ENCODE measurements at places on chromosomes 3 and 15.

DNA sequence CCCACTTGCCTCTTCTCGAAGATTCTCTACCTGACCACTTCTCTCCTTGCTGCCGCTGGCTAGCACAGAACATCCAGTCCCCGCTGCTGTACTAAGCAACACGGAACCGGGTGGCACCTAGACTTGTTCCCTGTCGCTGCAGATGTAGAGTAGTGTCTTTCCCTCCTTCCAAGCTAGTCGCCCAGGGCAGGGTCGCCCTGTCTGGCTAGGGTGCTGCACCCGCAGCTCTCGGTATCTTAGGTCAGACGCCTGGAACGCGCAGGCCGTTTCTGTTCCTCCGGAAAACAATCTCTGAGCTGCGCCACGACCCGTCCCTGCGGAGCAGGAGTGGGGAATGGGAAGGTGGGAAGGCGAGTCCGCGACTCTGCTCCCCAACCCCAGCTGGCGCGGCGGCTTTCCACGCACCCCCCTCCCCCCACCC, 758 bp upstream of the SNX33 start:
- no peak for DNase-seq

DNA sequence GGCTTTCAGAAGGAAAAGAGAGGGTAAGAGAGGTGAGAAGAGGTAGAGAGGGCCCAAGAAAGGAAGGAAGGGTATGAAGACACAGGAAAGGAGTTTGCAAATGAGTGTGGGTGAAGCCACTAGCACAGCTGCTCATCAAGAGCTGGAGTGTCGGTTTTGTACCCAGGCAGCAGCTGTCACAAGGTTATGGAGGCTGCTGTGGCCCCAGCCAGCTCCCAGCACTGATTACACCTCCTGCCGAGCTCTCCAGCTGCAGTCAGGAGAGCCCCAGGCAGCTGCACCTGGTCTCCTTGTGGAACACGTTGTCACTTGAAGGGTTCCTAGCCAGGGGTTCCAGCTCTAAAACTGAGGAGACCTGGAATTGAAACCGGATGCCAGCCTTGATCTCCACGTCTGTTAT, 60.4 kb upstream of the CHD2 start:
- DNase-seq = no peak

DNA sequence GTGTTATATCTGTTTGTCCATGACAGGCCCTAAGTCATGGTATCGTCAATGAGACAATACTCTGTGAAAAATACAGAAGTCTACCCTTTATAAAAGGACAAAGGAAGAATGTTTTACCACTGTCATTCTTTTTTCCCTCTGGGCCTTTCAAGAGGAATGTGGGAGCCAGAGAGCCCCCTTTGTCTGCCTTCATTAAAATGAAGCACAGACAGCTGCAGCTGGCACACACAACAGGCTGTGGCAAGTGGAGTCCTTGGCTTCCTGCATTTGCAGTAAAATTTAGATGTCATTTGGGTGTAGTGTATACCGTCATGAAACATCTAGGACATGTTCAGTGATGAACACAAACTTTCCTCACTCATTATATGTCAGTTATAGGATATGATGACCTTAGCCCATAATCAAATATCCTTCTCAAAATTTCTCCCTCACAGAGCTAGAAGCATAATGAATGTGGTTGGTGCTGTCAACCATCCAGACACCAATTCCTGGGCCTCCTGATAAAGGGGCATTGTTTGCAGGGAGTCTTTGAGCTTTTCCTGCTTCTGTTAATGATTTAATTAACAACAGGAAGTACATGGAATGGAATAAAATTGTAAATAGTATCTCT, 76.4 kb downstream of the DHX36 start:
- DNase-seq = no peak

DNA sequence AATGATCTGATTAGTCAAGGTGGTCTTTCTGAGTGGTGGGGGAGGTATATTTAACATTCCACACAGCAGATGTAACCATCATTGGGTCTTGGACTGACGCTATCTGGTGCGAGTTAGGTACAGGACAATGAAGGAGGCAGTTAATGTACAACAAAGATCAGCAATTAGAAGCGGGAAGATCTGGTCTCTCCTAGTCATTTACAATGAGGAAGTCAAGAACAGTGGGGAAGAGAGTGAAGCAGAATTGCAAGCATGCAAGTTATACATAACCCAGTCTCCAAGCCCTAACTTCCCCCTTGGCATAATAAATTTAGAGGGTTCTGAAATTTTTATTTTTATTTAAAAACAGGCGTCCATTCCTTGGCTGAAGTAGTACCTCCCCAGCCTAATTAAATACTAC, 14.1 kb downstream of the GPD1L start:
- DNase-seq = no peak

DNA sequence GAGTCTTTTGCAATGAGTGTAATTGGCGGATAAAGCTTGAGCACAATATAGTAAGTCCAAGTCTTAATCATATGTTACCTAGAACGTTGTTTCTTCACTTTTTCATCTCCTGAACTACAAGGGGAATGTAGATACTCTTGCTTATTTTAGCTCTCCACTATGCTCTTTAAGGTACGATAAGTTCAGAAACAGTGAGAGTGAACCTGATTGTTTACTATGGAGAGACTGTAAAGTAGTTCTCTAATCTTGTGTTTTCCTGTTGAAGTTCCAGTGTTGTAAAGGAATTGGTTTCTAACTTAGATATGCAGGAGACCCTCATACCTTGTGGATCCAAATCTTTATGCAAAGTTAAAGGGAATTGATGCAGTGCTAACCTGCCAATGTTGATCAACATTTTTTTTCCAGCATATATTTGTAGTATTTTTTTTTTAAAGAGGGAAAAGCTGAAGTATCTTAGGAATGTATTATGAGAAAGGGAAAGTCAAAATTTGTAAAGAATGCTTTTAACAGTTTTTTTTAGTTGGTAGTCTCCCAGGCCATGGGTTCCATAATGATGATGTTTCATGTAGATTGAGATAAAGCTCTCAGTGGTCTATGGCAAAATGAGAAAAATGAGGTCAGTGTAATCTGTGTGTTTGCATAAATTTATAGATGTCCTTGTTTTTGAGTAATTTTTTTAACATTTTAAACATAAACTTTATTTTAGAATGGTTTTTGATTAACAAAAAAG, 14.9 kb downstream of the ATP11B start:
- DNase-seq = no peak

GRCh38 chr3:22122567-22122966, 371.6 kb upstream of the ZNF385D start:
- DNase-seq = no peak

GRCh38 chr15:96160269-96160668, 170.2 kb upstream of the NR2F2 start:
- no peak for DNase-seq

DNA sequence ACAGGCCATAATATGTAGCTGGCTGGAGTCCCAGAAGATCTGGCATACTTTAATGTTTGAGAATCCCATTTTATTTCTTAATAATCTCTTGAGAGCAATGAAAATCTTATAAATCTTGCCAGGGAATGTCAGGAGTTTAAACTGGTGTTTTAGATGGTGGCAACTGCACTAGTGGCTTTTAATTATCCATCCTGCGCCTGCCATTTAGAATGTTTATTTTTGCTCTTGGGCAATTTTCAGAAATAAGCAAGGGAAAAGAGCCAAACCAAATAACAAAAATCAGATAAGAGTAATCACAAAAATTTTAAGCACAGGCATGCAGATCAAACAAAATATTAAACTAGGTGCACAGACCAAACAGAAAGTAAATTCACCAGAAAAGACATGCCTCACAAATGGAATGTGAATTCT, 41.9 kb upstream of the UBP1 start:
- no peak for DNase-seq

GRCh38 chr15:92869263-92869940, 30.7 kb upstream of the CHD2 start:
- DNase-seq = no peak

All from CD4-positive, alpha-beta T cell treated with Interleukin-10 for 1 hour (primary cell).